Fibroblast of skin of abdomen (primary cell): ENCODE measurements at places on chromosomes 12 and 14.

- DNase-seq: no peak
Observed at GRCh38 chr12:14357486-14357885, 8.0 kb upstream of the ATF7IP start.

- DNase-seq: peak; percentile 77
Observed at GRCh38 chr12:52278575-52279421, 4.4 kb downstream of the KRT86 start.

GRCh38 chr14:76007852-76008251 is 22.3 kb downstream of the IFT43 start:
- peak; percentile 17 for DNase-seq

DNA sequence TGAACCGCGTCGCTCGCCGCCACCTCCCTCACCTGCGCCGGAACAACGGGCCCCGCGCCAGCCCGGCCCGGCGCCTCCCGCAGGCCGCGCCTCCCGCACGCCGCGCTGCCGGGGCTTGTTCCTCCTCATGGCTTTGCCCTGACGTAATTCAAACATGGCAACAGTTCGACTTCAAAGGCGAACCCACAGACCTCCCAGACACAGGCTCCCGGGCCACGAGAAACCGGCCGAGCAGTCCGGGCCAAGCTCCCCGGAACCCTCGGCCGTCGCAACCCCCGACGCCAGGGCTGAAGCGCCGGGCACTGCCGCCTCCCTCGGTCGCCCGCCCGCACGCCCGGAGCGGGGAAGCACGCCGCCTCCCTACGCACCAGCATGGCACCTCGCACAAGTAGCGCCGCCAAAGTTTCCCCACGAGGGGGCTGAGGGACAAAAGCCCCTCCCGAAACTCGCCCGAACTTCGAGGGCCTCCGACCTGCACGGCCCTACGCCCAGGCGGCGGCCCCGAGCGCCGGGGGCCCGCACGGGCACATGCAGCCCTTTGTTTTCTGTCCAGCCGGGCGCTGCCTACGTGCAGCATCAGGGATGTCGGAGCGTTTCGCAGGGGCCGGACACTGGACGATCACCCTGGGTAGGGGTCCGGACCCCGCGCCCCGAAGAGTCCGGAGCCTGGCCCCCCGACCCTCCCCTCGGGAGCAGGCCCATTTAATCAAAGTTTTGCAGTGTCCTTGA is 1.7 kb downstream of the SINHCAF start:
- DNase-seq: peak; percentile 79

DNA sequence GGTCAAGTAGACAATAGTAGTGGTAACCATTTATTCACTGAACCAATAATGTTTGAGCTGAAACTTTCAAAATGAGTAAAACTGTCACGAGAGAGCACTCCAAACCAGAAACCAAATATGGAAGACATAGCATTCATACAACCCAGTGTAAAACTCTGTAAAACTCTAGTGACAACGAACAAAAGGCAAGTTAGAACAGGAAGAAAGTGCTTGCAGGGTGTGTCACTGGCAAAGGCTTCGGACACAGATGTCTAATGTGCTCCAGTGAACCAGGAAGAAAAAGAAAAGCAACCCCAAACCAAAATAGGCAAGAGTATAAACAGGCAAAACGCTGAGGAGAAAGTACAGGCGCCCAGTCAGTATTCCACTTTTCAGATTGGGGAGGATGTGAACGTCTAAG is 79.3 kb upstream of the FZD10 start:
- DNase-seq: no peak

- no peak for DNase-seq
Observed at GRCh38 chr12:52403561-52403960, 2.6 kb downstream of the KRT82 start.

- peak; percentile 54 for DNase-seq
Observed at GRCh38 chr12:52202361-52203078, 10.7 kb upstream of the KRT80 start.

GRCh38 chr12:7121324-7121723 is 7.4 kb downstream of the RBP5 start:
- no peak for DNase-seq

DNA sequence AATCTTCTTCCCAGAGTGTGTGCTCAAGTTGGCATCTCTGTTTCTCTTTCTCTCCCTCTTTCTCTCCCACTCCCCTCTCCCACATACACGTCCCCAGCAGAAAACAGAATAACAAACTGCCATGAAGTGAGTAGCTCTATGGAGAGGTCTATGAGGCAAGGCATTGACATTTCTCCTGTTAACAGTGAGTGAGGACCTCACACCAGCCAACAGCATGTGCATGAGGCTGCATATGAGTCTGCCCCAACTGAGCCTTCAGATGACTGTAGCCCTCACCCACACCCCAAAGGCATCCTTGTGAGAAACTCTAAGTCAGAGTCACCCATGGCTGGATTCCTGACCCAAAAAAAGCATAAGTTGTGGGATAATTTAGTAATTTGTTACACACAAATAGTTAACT is 50.4 kb downstream of the MAGOHB start:
- DNase-seq: no peak

DNA sequence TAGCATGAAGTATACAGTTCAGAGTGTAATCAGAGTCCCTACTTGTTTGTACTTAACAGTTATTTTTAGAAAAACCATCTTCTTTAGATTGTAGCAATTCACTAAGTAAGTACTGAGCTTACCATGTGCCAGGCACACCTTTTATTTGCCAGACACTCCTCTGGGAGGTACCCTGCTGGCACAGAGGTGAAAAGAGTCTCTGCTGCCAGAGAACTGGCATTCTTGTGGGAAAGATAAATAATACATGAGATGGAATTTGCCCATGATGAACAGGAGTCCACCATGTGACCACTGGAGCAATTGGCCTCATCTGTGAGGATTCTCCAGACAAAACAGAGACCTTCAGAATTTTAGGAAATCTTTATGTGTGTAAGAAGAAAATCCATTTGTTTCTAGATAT is 199.3 kb upstream of the SLC16A7 start:
- DNase-seq: no peak

- DNase-seq: no peak
Observed at GRCh38 chr12:42834062-42834461, 244.5 kb upstream of the PRICKLE1 start.

DNA sequence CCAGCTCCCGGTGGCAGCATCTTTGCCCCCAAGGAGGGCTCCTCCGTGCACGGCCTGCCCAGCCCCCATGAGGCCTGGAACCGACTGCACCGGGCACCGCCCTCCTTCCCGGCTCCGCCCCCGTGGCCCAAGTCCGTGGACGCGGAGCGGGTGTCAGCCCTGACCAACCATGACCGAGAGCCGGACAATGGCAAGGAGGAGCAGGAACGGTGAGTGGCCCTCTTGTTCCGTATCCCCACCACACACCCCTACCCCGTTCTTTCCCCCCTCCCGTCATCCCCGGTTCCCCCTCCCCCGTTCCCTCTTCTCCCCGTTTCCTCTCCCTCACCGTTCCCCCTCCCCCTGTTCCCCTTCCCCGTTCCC is 28.3 kb downstream of the LRCOL1 start:
- DNase-seq: no peak

- no peak for DNase-seq
Observed at GRCh38 chr12:47992776-47993175, 11.5 kb downstream of the COL2A1 start.

GRCh38 chr12:116130431-116130830 is 147.1 kb downstream of the MED13L start:
- DNase-seq: peak; percentile 80

- DNase-seq: peak; percentile 45
Observed at GRCh38 chr14:93525696-93526451, 95.1 kb downstream of the UNC79 start.

GRCh38 chr12:19074700-19075099 is 54.8 kb upstream of the PLEKHA5 start:
- peak; percentile 22 for DNase-seq

GRCh38 chr14:90545382-90545781 is 148.6 kb downstream of the CALM1 start:
- no peak for DNase-seq

GRCh38 chr12:132804426-132804861 is 24.2 kb downstream of the GOLGA3 start:
- DNase-seq: no peak

- no peak for DNase-seq
Observed at GRCh38 chr14:98685725-98686124, 586.3 kb downstream of the BCL11B start.

DNA sequence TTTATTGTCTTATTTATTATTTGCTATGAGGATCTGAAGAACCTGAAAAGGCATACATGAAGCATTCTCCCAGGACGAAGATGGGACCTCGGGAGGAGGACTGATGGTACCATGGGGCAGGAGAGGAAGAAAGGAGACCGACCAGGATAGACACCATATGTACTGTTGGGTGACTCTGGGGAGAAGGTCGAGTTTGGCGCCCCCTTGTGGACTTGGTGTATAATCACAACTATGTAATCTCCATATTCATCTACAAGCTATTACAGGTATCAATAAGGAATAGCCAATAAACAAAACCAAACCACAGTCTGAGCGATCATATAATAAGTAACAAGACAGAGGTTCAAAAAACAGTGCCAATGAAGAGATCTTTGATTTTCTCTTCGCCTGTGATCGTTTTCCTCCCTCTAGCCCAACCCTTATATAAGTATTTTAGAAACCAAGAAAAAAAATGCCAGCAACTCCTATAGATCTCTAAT is 139.1 kb downstream of the SPTSSA start:
- DNase-seq: peak; percentile 44

GRCh38 chr14:95651028-95651427 is 35.2 kb upstream of the TCL1B start:
- DNase-seq: no peak
